ENCODE measurements at places on chromosomes 16 and 17.

- H3K4me1 ChIP-seq, result no peaks in the 10 kb centered on the region
- H3K4me3 ChIP-seq, result no peak overlapping the region
- no peak for DNase-seq
- no peak overlapping the region for H3K27ac ChIP-seq
These were observed 143.7 kb upstream of the GNAO1 start for GRCh38 chr16:56047307-56048234.

GRCh38 chr17:43601280-43602039 is 55.3 kb upstream of the ETV4 start:
- peaks cover 2% of the 10 kb centered on the region for H3K36me3 ChIP-seq
- no peak for DNase-seq
- no peak overlapping the region for H3K4me3 ChIP-seq
- H3K27ac ChIP-seq, result no peak overlapping the region
- H3K4me1 ChIP-seq, result no peaks in the 10 kb centered on the region

DNA sequence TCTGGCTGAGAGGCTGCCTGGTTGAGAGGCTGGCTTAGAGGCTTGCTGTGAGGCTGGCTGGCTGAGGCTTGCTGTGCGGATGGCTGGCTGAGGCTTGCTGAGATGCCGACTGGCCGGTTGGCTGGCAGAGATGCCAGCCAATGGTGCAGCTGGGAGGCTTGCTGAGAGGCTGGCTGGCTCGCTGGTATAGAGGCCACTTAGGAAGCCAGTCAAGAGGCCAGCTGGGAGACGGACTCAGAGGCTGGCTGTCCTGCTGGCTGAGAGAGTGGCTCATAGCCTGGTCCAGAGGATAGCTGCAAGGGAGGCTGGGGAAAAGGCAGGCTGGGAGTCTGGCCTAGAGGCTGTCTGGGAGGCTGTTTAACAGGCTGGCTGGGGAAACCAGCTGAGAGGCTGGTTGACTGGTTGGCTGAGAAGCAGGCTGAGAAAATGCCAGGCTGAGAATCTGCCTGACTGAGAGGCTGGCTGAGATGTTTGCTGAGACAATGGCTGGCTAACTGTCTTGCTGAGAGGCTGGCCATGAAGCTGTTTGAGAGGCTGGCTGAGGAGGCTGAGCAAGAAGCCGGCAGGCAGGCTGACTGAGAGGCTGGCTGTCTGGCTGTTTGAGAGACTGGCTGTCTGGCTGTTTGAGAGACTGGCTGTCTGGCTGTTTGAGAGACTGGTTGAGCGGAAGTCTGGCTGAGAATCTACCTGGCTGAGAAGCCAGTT is 37.5 kb upstream of the ACSM2B start:
- peak overlapping the region; percentile 10 for H3K27ac ChIP-seq
- peaks cover 66% of the 10 kb centered on the region for H3K27me3 ChIP-seq
- no peak overlapping the region for H3K4me3 ChIP-seq
- H3K4me1 ChIP-seq, result no peaks in the 10 kb centered on the region
- no peaks in the 10 kb centered on the region for H3K36me3 ChIP-seq

DNA sequence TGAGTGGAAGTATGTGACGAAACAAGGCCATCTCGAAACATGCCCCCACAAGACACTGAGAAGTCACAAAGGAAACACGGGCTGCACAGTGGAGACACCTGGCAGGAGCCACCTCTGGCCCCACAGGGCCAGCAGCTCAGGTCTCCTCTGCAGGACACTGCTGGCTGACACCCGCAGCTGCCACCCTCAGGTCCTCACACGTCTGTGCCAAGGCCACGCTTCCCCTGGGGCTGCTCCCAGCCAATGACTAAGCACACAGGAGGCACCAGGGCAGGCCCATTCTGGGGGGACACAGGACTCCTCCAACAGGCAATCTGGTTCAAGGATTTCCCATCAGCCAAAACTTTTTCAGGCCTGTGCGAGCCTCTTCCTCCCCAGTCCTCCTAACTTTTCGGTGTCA is 36.4 kb downstream of the MBTPS1 start:
- no peak overlapping the region for H3K27ac ChIP-seq
- peaks cover 34% of the 10 kb centered on the region for H3K4me1 ChIP-seq
- H3K36me3 ChIP-seq, result peaks cover 44% of the 10 kb centered on the region
- H3K4me3 ChIP-seq, result no peak overlapping the region

- H3K27me3 ChIP-seq, result peaks cover 66% of the 10 kb centered on the region
- no peaks in the 10 kb centered on the region for H3K4me1 ChIP-seq
- no peaks in the 10 kb centered on the region for H3K36me3 ChIP-seq
- H3K27ac ChIP-seq, result no peak overlapping the region
- H3K4me3 ChIP-seq, result no peak overlapping the region
These were observed 66.9 kb upstream of the MPHOSPH6 start for GRCh38 chr16:82236875-82237274.

- no peaks in the 10 kb centered on the region for H3K27me3 ChIP-seq
- peak overlapping the region; percentile 52 for H3K4me3 ChIP-seq
- DNase-seq, result no peak
- H3K27ac ChIP-seq, result peak overlapping the region; percentile 52
- peaks cover 52% of the 10 kb centered on the region for H3K36me3 ChIP-seq
- peaks cover 89% of the 10 kb centered on the region for H3K4me1 ChIP-seq
These were observed 40.1 kb downstream of the NLRC5 start for GRCh38 chr16:57029161-57030160.
